ENCODE measurements at places on chromosomes 1 and 21.

DNA sequence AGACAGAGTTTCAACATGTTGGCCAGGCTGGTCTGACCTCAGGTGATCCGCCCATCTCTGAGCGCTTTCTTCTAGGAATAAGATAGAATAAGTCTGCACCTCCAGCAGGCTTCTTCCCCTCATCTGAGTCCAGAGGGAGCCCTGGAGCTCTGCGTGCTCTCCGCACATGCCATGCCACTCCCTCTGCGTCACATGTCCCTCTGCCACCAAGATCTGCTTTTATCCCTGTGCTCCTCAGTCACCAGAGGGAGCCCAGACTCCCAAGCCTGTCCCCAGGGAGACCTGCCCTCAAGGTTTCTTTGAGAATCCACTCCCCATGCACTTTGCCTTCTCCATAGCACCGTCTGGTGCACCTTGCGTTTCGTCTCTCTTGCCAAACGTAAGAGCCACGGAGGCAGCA is 213.0 kb downstream of the CAMTA1 start:
- peaks cover 4% of the 10 kb centered on the region for H3K4me1 ChIP-seq
- no peaks in the 10 kb centered on the region for H3K27me3 ChIP-seq
- DNase-seq = no peak
- no peaks in the 10 kb centered on the region for H3K36me3 ChIP-seq
- no peak overlapping the region for H3K27ac ChIP-seq

GRCh38 chr1:164830628-164831027 is 271.6 kb downstream of the PBX1 start:
- no peak for DNase-seq
- no peak overlapping the region for H3K4me3 ChIP-seq
- H3K27me3 ChIP-seq = no peaks in the 10 kb centered on the region
- H3K36me3 ChIP-seq = no peaks in the 10 kb centered on the region
- no peaks in the 10 kb centered on the region for H3K4me1 ChIP-seq

DNA sequence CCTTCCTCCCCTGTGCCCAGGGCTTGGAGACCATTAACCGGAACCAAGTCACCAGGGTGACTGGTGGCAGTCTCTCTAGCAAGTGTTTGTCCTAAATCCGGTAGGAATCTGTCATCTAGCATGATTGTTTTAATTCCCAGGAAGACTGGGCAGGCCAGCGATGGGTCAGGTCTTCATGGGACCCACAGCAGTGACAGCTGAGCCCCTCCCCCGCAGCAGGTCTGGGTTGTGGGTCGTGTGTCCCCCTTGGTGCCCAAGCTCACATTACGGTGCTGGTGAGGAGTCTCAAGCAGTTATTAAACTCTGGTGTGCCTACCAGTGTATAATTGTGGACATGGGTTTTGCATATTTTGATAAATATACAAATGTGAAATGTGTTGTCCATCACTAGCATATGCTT is 466.5 kb downstream of the MATN1 start:
- H3K27ac ChIP-seq = no peak overlapping the region
- DNase-seq = no peak
- no peaks in the 10 kb centered on the region for H3K4me1 ChIP-seq
- no peaks in the 10 kb centered on the region for H3K36me3 ChIP-seq
- H3K4me3 ChIP-seq = no peak overlapping the region
- H3K27me3 ChIP-seq = no peaks in the 10 kb centered on the region

DNA sequence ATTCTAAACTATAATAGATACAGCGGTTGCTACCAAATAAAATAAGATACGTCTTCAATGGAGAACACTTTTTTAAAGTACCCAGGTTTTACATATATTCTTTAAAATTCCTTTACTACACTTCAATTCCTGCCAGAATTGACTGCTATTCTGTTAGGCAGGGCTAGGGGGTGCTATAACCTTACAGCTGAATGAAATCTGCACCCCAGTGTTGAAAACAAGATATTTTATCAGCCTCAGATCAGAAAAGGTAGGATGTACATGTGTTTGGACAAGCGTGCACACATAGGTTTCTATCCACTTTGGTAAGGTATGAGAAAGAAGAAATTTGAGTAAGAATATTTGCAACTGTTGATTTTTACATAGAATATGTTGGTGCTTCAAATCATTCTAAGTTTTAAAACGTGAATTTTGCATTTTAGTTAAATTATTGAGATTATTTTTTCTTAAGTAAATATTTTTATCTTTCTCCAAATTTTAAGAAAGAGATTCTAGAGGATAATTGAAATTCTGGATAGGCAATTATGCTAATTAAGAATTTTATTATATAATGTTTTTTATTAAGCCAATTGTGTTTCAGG is 490.8 kb upstream of the ADGRL4 start:
- DNase-seq = no peak
- H3K27ac ChIP-seq = no peak overlapping the region
- no peak overlapping the region for H3K4me3 ChIP-seq
- H3K4me1 ChIP-seq = no peaks in the 10 kb centered on the region
- no peaks in the 10 kb centered on the region for H3K36me3 ChIP-seq

GRCh38 chr1:207910591-207911354 is at the start of gene CD34:
CD34 (minus strand) TSS chr1:207911125; CDS start chr1:207911080, 45 bp downstream.
- H3K4me1 ChIP-seq = peaks cover 8% of the 10 kb centered on the region
- H3K27me3 ChIP-seq = peaks cover 28% of the 10 kb centered on the region
- DNase-seq = no peak
- peak within 1 kb of the TSS; percentile 31 for H3K4me3 ChIP-seq
- no peaks in the 10 kb centered on the region for H3K36me3 ChIP-seq
